NCI-H1048 (cell line): ENCODE measurements at places on chromosomes 3 and 15.

- no peak for DNase-seq
These were observed 126.7 kb upstream of the PHLDB2 start for GRCh38 chr3:111732252-111732879.

DNA sequence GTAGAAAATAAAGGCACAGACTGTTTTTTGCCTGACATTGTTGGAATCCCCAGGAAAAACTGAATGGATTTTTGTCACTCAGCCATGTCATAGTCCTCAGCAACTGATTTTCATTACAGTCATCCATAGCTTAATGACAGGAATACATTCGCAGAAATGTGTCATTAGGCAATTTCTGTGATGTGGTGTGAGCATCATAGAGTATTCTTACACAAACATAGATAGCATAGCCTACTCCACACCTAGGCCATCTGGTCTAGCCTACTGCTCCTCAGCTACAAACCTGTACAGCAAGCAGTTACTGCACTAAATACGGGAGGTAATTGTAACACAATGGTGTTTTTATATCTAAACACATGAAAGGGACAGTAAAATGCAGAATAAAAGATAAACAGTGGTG lies 34.4 kb upstream of the FBN1 start:
- no peak for DNase-seq

DNA sequence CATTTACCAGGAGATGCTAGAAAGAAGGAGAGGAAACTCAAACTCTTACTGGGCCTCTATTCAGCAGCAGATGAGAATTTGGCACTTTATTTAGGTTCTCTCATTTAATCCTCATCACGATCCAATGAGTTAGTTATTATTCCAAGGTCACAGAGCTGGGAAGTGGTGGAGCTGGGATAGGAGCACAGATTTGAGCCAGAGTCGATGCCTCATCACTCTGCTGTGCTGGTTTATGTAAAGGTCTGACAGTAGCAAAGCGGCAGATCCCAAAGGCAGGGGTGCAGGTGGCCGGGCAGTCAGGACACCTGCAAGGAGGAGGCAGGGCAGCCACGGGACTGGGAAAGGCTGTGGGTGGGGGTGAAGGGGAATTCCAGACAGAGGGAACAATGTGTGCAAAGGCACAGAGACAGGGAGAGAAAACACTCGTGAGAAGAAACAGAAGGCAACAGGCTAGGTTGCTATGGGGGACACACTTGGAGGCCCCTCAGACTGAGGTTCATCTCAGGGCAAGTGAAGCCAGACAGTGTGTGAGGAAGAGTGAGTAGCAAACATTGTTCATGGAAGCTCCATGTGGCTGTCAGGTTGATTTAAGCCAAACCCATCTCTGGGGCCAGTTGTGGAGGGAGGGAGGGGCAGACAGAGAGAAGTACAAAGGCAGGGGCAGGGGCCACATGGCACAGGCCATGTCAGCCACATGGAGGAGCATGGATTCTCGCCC lies 26.8 kb downstream of the RAB6B start:
- DNase-seq: no peak

- no peak for DNase-seq
These were observed 32.7 kb downstream of the CHL1 start for GRCh38 chr3:229183-229661.

- no peak for DNase-seq
These were observed 68.0 kb downstream of the ABHD5 start for GRCh38 chr3:43758592-43759225.

GRCh38 chr3:66409771-66410754 lies 90.8 kb downstream of the LRIG1 start:
- no peak for DNase-seq

GRCh38 chr3:4533489-4534443 lies 40.6 kb downstream of the ITPR1 start:
- no peak for DNase-seq

DNA sequence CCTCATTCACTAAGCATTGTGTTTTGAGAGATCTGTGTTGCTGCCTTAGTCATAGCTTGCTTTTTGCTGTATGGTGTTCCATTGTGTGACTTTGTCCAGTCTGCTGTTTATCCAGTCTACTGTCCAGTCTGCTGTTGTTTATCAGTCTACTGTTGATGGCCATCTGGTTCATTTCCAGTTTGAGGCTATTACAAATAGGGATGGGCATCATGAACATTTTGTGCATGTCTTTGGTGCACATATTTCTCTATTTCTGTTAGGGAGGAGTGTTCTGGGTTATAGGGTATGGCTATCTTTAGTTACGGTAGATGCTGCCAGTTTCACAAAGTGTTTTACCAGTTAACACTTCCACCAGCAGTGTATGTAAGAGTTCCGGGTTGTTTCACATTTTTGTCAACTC lies 22.2 kb upstream of the CLEC3B start:
- DNase-seq: no peak

- no peak for DNase-seq
These were observed 147.3 kb upstream of the UBE2E2 start for GRCh38 chr3:23055733-23056376.

DNA sequence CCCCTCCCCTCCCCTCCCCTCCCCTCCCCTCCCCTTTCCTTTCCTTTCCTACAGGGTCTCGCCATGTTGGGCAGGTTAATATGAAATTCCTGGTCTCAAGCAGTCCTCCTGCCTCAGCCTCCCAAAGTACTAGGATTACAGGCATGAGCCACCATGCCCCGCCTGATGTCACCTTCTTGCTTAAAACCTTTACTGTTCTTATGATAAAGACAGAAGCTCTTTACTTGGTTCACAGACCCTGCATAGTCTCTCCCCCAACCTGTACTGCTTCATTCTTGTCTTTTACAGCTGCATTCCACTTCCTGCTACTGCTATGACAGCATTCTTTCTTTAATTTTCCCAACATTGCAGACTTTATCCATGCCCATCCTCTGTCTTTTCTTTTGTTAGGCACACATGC lies 20.8 kb downstream of the MED12L start:
- DNase-seq: no peak

DNA sequence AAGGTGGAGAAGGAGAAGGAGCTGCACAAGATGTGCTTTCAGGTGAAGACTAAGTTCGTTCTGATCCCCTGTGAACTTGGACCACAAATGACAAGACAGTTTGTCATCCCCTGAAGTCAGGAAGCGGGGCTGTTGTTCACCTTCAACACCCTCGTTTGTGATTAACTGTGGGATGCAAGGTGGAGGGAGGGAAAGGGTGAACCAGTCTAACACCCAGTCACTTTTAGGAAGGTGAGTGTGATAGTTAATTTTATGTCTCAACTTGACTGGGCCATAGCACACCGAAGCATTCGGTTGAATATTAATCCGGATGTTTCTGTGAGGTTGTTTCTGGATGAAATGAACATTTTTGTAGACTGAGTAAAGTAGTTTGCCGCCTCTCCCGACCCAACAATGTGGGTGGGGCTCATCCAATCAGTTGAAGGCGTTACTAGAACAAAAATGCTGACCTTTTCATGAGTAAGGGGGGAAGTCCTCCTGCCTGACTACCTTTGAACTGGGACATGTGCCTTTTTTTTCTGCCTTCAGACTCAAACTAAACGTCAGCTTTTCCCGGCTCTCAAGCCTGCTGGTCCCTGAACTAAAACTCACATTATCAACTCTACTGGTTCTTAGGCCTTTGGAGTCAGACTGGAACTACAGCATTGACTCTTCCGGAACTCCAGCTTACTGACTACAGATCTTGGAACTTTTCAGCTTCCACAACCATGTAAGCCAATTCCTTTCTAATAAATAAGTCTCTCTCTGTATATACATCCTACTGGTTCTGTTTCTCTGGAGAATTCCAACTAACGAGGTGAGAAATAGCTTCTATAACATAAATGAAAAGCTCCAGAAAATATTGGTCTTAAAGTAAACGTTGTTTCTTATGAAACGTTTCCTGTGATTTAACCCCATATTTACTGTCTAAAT lies 264.0 kb upstream of the SLITRK3 start:
- DNase-seq: no peak

DNA sequence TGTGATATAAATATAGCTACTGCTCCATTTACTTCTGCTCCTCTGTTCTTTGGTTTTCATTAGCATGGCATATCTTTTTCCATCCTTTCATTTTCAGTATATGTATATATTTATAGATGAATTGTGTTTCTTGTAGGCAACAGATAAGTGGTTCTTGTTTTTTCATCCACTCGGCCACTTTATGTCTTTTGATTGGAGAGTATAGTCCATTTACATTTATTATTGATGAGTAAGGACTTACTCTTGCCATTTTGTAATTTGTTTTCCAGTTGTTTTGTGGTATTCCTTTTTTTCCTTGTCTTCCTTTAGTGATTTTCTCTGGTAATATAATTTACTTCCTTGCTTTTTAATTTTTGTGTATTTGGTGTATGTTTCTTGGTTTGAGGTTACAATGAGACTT lies 26.8 kb upstream of the COPB2 start:
- no peak for DNase-seq

GRCh38 chr15:35243758-35244157 lies 158.7 kb upstream of the NANOGP8 start:
- DNase-seq: no peak

- no peak for DNase-seq
These were observed 60.9 kb upstream of the NPHP3 start for GRCh38 chr3:132783152-132783551.

GRCh38 chr3:195066441-195066841 lies 204.5 kb downstream of the XXYLT1 start:
- no peak for DNase-seq

- DNase-seq: no peak
These were observed 446.8 kb upstream of the DPH6 start for GRCh38 chr15:35992791-35993190.

- no peak for DNase-seq
These were observed 485.4 kb downstream of the CNTN6 start for GRCh38 chr3:1578124-1578806.

- DNase-seq: no peak
These were observed 423.4 kb upstream of the WNT5A start for GRCh38 chr3:55910543-55910942.

GRCh38 chr3:851098-851790 lies 241.6 kb upstream of the CNTN6 start:
- no peak for DNase-seq

GRCh38 chr3:101942356-101942755 lies 93.0 kb downstream of the NFKBIZ start:
- DNase-seq: no peak

GRCh38 chr3:157713101-157713500 lies 209.9 kb upstream of the VEPH1 start:
- no peak for DNase-seq

GRCh38 chr3:125634336-125634950 lies 39.1 kb upstream of the OSBPL11 start:
- DNase-seq: no peak

GRCh38 chr3:78832785-78833204 lies 935.0 kb downstream of the ROBO1 start:
- DNase-seq: no peak
